ENCODE measurements at places on chromosomes 16 and 17.

- DNase-seq: no peak
Measured at GRCh38 chr17:66466106-66466820, 163.8 kb downstream of the PRKCA start.

DNA sequence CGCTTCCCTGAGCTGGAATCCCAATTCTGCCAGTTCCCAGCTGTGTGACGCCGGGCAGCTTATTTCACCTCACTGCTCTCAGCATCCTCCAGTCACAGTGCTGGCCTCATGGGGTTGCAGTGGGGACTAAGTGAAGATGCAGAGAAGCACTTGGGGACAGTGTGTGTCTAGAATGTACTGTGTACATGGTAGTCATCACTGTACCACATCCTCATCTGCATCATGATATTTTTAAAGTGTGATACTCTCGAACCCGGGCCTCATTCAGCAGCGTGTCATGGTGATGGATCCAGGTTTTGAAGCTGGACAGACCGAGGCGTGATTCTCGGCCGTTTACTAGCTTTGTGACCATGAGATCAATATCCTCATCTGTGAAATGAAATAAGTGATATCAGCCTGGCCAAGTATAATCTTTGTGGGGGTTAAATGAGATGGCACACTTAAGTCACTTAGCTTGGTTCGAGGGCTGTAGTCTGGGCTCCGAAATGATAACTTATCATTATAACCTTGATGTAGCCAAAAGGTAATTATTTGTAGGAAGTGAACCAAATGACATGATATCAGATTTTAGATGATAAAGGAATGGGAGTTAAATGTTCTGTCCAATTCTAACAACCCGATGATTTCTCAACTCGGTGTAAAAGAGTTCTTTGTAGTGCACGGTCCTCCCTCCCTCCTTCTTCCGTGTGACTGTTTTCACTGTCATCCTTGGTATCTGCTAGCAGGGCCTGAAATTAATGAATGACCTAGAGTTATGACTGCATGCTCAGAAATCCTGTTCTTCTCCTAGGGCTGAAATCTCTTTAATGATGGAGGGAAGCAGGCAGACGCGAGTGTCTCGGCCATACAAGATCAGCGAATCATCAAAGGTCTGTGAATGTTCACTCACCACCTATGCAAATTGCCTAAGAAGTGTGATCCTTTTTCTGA, 2.0 kb downstream of the KLHL36 start:
- no peak for DNase-seq

DNA sequence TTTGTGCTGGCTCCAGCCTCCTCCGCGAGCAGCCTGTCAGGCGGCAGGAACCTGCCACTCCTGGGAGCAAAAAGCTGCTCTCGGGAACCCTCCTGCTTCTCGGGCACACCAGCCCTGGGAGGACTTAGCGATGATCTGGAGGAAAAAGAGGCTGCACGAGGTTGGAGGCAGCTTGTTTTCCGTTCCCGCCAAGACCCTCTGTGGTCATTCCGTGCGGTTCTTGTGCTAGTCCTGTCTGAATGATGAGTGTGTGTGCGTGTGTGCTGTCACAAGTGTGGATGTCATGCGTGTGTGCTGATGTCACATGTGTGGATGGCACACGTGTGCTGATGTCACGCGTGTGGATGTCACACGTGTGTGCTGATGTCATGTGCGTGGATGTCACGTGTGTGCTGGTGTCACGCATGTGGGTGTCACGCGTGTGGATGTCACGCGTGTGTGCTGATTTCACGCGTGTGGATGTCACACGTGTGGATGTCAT, 150.0 kb downstream of the NPIPB11 start:
- no peak for DNase-seq

GRCh38 chr17:17570798-17571716, 20.5 kb downstream of the PEMT start:
- DNase-seq: no peak

- no peak for DNase-seq
Measured at GRCh38 chr17:40352237-40352778, 12.2 kb downstream of the GJD3 start.

DNA sequence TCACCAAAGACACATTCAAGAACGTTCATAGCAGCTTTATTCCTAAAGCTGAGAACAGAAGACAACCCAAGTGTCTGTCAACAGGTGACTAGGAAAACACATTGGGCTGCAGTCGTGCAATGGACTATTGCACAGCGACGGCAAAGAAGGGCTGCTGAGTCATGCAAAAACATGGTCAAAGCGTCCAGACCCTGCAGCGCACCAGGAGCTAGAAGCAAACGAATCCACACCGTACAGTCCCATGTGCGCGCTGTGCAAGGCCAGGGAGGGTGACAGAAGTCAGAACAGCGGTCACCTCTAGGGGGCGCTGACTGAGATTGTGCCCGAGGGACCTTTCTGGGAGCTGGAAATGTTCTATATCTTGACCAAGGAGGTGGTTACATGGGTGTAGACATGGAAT, 266.4 kb downstream of the MAF start:
- DNase-seq: no peak

- no peak for DNase-seq
Measured at GRCh38 chr17:72193391-72194106, 72.7 kb downstream of the SOX9 start.

DNA sequence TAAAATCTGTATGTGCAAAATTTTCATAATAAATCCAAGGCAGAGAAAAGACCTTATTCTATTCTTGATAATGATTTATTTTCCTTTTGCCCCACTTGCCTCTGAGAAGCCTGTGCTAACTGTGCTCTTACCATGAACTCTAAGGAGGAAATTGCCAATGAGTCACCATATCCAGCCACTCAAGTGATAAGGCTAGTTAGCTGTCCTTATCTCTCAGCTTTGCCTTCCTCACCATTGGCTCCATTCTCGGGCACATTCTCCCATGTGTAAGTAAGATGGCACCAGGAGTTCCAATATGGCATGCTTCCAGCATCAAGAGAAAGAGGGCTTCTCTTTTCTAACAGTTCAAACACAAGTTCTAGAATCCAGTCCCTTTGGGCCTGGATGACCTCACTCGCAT, 142.4 kb downstream of the TOX3 start:
- no peak for DNase-seq

- DNase-seq: no peak
Measured at GRCh38 chr16:51152691-51153576, 1.9 kb upstream of the SALL1 start.

DNA sequence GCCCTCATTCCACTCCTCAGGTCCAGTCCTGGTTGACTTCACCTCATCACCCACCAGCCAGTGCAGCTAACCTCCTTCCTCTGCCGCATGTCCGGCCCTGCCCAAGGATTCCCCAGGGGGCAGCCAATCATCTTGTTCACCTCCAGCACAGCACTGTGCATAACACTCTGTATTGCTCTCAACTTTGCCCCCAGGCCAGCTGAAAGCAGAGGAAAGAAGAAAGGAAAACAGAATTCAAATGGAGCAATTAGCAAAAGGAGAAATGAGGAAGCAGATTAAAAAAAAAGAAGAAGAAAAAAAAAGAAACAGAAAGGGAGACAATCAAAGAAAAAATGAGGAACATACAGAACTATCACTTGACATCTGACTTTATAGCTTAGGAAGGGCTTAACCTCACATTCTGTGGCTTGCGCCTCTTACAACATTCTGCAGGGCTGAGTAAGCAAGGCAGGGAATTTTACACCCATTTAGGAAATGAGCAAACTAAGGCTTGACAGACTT, 26.1 kb downstream of the GAS7 start:
- DNase-seq: peak; percentile 78

DNA sequence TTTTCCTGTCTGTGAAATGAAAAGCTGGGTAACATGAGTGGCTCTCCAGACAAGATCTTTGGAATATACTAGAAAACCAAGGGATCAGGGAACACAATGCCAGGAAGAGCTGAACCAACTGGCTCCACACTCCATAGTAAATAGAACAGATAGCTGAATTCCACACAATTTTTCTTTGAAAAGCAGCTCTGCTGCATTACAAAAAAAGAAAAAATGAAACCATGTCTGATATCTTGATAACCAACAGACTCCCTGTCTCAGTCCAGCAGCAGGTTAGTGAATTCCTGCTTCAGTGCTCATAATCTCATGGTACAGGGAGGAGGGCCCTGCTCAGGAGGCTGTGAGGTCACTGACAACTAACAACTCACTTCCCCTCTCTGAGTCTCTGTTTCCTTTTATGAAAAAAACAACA, 97.1 kb downstream of the CDH11 start:
- DNase-seq: no peak

DNA sequence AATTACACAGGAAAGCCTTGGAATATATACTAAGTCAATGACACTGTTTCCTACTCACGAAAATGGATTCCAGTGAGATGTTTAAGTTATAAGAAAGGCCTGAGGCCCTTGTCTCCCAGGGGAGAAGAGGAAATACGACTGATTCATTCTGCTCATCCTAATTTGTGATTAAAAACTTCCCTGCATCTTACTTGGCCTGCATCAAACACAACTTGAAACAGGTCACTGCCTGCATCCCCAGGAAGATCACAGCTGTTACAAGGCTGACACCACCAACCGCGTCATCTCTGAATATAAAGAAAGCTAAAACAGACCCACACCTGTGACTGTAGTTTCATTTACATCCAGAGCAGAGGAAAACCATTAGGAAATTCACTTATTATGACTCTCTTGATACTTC, 121.9 kb downstream of the DNAH3 start:
- DNase-seq: no peak

DNA sequence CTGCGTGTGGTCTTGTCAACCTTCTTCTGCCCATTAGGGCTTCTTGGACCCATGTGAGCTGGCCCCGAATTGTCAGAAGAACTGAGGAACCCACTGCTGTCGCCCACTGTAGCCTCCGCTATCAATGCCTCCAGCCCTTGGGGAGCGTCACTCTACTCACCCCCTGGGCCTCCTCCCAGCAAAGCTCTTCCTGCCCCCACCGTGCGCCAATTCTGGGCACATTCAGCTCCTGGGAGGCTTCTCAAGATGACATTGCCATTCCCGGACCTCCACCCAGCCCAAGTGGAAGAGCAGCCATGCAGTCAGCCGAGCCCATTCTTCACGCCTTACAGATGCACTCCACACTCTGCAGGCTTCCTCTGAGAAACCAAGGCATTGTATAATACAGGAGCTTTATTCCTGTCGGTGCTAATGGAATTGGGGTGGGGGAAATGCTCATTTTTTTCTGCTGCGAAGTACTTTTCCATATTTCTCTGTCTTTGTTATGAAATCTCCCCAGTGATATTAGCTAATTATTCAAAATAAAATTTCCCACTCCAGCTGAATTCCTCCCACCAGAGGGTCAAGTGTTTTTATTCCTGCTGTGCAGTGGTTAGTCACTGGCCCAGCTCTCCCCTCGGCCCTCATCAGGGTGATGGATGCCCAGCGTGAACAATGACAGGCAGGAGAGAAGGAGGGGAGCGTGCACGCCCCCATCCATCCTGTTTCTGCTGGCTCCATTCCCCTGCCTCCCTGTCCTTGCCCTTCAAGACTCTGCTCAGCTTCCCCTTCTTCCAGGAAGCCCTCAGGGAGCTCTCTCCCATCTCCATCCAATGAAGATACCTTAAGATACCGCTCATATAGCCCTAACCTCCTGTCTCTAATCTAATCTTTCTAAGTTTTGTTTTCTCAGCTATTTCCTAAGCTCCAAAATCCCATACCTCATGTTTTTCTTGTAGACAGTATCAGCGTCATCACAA, 87.7 kb downstream of the C16orf95 start:
- no peak for DNase-seq

DNA sequence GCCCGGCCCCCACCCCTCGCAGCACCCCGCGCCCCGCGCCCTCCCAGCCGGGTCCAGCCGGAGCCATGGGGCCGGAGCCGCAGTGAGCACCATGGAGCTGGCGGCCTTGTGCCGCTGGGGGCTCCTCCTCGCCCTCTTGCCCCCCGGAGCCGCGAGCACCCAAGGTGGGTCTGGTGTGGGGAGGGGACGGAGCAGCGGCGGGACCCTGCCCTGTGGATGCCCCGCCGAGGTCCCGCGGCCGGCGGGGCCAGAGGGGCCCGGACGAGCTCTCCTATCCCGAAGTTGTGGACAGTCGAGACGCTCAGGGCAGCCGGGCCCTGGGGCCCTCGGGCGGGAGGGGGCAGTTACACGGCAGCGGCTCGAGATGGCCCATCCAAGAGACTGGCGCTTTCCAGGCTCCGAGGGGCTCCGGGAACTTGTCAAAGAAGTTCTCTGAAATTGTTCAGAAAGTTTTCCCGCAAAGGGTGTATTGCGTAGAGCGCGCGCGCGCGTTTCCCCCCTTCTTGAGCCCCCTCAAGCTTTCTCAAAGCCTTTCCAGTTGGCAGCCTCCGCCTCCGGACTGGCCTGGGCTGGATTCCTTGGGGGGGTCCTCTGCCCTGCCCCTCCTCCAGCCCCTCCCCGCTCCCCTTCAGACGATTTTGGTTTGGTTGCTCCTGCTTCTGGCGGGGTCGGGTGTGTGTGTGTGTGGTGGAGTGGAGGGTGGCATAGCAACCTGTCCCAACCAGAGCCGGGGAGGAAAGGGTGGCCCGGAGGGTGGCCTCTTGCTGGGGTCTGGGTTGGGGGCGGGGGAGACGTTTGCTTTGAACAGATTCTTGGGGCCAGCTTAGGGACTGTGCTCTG, 504 bp downstream of the ERBB2 start:
- no peak for DNase-seq

- DNase-seq: no peak
Measured at GRCh38 chr17:386141-386876, 33.7 kb upstream of the RPH3AL start.

DNA sequence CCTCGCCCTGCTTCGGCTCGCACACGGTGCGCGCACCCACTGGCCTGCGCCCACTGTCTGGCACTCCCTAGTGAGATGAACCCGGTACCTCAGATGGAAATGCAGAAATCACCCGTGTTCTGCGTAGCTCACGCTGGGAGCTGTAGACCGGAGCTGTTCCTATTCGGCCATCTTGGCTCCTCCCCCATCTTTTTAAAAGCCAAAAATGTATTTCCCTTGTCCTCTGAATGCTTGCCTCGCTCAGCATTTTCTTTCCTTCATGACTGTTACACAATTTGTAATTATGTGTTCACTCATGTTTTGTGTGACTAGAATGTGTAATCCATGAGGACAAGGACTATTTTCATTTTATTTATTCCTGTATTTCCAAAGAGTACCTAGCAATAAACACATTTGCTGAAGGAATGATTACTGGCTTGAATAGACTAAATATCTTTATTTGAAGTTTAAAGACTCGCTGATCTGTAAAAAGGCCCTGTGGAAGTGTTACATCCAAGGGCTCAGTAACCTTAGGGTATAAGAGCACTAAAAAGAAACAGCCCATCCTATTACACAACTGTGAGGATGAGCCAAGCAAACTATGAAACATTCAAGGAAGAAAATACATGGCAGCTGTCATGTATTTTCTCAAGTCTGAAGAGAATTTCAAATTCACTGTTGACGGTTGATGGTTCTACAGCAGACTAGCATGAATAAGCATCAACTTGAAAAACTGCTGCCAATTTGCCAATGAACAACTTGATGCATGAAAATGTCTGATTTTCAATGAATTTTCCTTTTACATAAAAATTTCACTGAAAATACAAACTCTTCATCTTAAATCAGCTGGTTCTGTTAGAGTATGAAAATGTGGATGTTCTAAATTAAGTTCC, 192.6 kb downstream of the MYO1D start:
- DNase-seq: no peak

DNA sequence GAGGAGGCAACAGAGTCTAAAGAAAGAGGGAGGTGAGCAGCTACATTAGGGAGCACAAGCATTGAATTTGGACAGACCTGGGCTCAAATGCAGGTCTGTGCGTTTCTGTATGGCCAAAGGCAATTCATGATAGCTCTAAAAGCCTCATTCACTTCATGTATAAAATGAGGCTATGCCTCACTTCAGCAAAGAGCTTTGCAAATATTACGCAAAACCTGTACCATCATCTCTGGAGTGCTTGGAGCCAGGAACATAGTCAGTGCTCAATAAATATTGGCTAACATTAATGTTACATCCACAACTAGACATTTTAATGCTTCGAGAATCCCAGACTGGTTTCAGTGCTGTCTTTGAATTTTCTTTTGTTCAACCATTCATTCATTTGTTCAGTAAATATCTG, 254.7 kb upstream of the CDH11 start:
- DNase-seq: no peak
